Endothelial cell (in vitro differentiated cells): ENCODE measurements at places on chromosomes 7 and 10.

GRCh38 chr10:90983914-90984549 lies 63.1 kb upstream of the ANKRD1 start:
- H3K4me3 ChIP-seq = no peak overlapping the region
- H3K36me3 ChIP-seq = no peaks in the 10 kb centered on the region
- no peak for DNase-seq
- H3K27me3 ChIP-seq = peaks cover 1% of the 10 kb centered on the region
- H3K27ac ChIP-seq = no peak overlapping the region

GRCh38 chr7:22759721-22760120 lies 32.7 kb downstream of the IL6 start:
- H3K4me3 ChIP-seq = no peak overlapping the region
- H3K4me1 ChIP-seq = no peaks in the 10 kb centered on the region
- H3K36me3 ChIP-seq = no peaks in the 10 kb centered on the region
- no peaks in the 10 kb centered on the region for H3K27me3 ChIP-seq
- H3K27ac ChIP-seq = no peak overlapping the region

GRCh38 chr7:47441796-47442604 lies 139.9 kb downstream of the TNS3 start:
- DNase-seq = no peak
- H3K27ac ChIP-seq = no peak overlapping the region
- H3K27me3 ChIP-seq = peaks cover 4% of the 10 kb centered on the region
- H3K4me3 ChIP-seq = no peak overlapping the region
- no peaks in the 10 kb centered on the region for H3K36me3 ChIP-seq

- peaks cover 3% of the 10 kb centered on the region for H3K27me3 ChIP-seq
- H3K27ac ChIP-seq = no peak overlapping the region
- H3K4me1 ChIP-seq = peaks cover 8% of the 10 kb centered on the region
- H3K4me3 ChIP-seq = no peak overlapping the region
- no peak for DNase-seq
- H3K36me3 ChIP-seq = no peaks in the 10 kb centered on the region
Measured at GRCh38 chr7:70502117-70502863, 629.7 kb upstream of the GALNT17 start.

DNA sequence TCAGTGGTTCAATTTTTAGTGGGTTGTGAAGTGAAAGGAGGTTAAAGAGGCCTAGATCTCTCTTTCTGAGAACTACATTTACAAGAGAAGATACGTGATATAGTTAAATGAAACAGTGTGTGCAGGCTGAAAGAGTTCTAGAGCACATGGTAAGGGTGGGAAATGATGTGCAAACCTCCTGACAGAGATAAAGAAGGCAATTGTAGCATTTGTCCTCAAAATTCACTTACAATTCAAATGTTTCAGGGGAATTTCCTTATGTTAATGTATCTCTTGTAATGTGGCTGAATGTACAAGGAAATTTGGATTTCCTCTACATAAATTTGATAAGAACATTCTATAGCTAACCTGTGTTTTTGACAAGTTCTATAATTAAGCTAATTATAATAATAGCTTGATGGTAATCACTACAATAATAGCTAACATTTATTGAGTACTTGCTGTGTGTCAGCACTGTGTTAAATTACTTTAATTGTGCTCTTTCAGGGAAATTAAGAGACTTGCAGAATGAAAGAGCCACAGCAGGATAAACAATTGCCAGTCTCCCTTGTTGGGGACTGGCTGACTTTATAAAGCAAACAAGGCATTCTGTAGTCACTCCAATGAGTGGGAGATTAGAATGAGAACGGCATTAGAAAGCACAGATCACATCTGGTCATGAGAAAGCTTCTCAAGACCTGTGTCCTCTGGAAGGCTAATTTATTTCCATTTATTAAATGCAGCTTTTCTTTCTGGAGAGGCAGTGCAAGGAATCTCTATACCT lies 139.7 kb upstream of the TMEM72 start:
- H3K27ac ChIP-seq = no peak overlapping the region
- no peaks in the 10 kb centered on the region for H3K4me1 ChIP-seq
- peaks cover 4% of the 10 kb centered on the region for H3K27me3 ChIP-seq
- no peak for DNase-seq
- H3K36me3 ChIP-seq = no peaks in the 10 kb centered on the region

GRCh38 chr7:2309889-2310331 lies 4.3 kb downstream of the SNX8 start:
- H3K4me1 ChIP-seq = peaks cover 5% of the 10 kb centered on the region
- H3K27me3 ChIP-seq = peaks cover 9% of the 10 kb centered on the region
- no peak overlapping the region for H3K27ac ChIP-seq
- no peak overlapping the region for H3K4me3 ChIP-seq

DNA sequence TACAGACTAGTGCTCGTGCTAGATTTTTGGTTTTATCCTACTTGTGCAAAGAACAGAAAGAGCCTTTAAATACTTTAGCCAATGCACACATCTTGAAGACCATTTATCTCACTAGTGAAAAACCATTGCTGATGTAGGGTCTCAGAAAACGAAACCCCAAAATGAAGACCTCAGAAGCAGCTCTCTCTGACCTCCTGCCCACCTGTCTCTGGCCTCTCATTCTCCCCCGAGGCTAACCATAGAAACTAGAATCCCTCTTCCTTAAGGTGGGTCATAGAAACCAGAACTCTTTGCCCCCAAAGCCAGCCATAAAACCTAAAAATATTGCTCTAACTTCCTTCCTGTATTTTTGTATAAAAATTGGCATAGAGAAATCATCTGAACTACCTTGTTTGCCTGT lies 112.2 kb downstream of the KIF20B start:
- H3K36me3 ChIP-seq = peaks cover 11% of the 10 kb centered on the region
- H3K4me3 ChIP-seq = no peak overlapping the region
- H3K27me3 ChIP-seq = no peaks in the 10 kb centered on the region
- H3K4me1 ChIP-seq = peaks cover 8% of the 10 kb centered on the region
- no peak overlapping the region for H3K27ac ChIP-seq

- DNase-seq = no peak
- H3K27me3 ChIP-seq = peaks cover 25% of the 10 kb centered on the region
- H3K4me1 ChIP-seq = peaks cover 25% of the 10 kb centered on the region
- H3K27ac ChIP-seq = no peak overlapping the region
- peak overlapping the region; percentile 51 for H3K4me3 ChIP-seq
Measured at GRCh38 chr7:73647725-73648592, 19.7 kb upstream of the VPS37D start.

- no peak for DNase-seq
- no peak overlapping the region for H3K27ac ChIP-seq
- H3K36me3 ChIP-seq = no peaks in the 10 kb centered on the region
- H3K27me3 ChIP-seq = no peaks in the 10 kb centered on the region
- no peaks in the 10 kb centered on the region for H3K4me1 ChIP-seq
- no peak overlapping the region for H3K4me3 ChIP-seq
Measured at GRCh38 chr7:126937171-126937570, 315.6 kb downstream of the GRM8 start.

GRCh38 chr7:151838861-151839381 lies 38.0 kb downstream of the PRKAG2 start:
- no peaks in the 10 kb centered on the region for H3K36me3 ChIP-seq
- no peak for DNase-seq
- peaks cover 7% of the 10 kb centered on the region for H3K4me1 ChIP-seq
- H3K27me3 ChIP-seq = peaks cover 7% of the 10 kb centered on the region
- H3K4me3 ChIP-seq = no peak overlapping the region

GRCh38 chr10:72910705-72911104 lies 17.2 kb downstream of the OIT3 start:
- H3K36me3 ChIP-seq = peaks cover 7% of the 10 kb centered on the region
- no peak overlapping the region for H3K27ac ChIP-seq
- no peak overlapping the region for H3K4me3 ChIP-seq
- no peak for DNase-seq
- H3K27me3 ChIP-seq = no peaks in the 10 kb centered on the region

DNA sequence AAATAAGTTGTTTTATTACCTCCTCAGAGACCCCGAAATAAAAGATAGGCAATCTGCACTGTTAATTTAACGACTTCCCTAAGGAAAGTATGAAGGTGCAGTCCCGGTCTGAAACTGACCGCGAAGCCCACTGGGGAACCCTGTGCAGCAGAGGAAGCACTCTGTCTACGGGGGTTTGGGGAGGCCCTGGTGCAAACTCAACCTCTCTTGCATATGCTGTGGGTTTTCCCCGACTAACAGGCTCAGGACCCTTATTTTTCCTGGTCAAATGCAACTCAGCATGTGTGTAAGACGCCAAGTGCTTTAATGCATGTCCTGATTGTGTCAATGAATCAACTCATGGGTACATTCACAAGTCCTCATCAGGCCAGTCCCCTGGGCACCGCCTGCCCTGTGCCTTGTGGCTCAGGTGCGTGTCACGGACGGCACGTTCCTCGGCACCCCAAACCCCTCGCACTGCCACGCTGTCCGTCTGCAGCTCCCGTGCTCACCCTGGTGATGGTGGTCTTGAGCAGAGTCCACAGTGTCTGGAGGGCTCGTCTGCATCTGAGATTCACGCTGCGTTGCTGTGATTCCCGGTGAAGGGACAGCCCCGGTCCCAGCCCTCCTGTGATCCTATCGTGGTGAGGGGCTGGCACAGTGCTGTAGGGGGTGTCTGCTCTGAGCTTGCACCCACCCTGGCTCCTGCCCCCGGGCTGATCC lies 33.8 kb downstream of the JAKMIP3 start:
- H3K27ac ChIP-seq = no peak overlapping the region
- no peak overlapping the region for H3K4me3 ChIP-seq
- no peaks in the 10 kb centered on the region for H3K4me1 ChIP-seq
- H3K27me3 ChIP-seq = peaks cover 7% of the 10 kb centered on the region
- no peak for DNase-seq

DNA sequence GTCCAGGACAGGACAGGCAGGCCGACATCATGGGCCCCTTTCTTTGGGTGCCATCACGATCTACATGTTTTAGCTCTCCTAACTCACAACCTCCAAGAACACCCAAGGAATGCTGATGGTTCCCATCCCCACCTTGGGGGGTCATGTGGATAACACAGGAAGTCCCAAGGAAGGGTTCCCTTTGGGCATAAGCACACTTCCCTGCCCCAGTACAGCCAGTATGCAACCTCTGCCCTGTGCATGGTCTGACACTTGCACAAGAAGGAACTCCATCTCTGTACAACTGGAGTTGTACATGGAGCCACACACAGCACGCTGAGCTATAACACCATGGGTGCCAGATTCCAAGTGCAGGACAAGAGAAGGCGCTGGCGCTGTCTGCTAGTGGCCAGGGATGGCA lies 11.0 kb downstream of the MAT1A start:
- H3K27me3 ChIP-seq = peaks cover 10% of the 10 kb centered on the region
- H3K4me3 ChIP-seq = no peak overlapping the region
- no peak for DNase-seq
- H3K4me1 ChIP-seq = peaks cover 11% of the 10 kb centered on the region

- H3K36me3 ChIP-seq = no peaks in the 10 kb centered on the region
- H3K4me3 ChIP-seq = no peak overlapping the region
- H3K4me1 ChIP-seq = peaks cover 4% of the 10 kb centered on the region
- no peak for DNase-seq
- H3K27me3 ChIP-seq = peaks cover 1% of the 10 kb centered on the region
Measured at GRCh38 chr7:132351954-132352499, 224.2 kb downstream of the PLXNA4 start.

- no peaks in the 10 kb centered on the region for H3K36me3 ChIP-seq
- H3K4me3 ChIP-seq = no peak overlapping the region
- H3K27ac ChIP-seq = no peak overlapping the region
- no peak for DNase-seq
- H3K4me1 ChIP-seq = no peaks in the 10 kb centered on the region
- peaks cover 5% of the 10 kb centered on the region for H3K27me3 ChIP-seq
Measured at GRCh38 chr10:48951707-48952106, 12.1 kb upstream of the LRRC18 start.

DNA sequence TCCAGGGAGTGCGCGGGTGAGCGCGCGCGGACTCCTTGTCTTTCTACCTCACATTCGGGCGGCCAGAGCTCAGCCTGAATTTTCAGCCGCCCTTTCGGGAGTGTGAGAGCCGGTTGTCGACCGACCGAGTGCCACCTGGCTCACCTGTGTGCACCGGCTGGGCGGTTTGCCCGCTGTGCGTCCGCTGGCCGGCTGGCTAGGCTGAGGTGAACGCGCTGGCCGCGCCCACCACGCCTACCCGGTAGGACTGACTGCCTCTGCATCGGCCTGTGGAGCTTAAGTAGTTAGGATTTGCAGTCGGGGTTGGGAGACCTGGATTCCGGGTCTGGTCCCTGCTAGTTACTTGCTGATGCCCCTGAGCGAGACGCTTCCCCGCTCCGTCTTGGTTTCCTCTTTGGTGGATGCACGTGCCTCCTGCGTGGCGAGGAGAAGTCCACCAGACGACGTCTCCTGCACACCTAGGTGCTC lies 553 bp downstream of the TSPAN15 start:
- H3K27ac ChIP-seq = no peak overlapping the region
- peaks cover 5% of the 10 kb centered on the region for H3K36me3 ChIP-seq
- peaks cover 44% of the 10 kb centered on the region for H3K4me1 ChIP-seq

- no peaks in the 10 kb centered on the region for H3K4me1 ChIP-seq
- H3K4me3 ChIP-seq = no peak overlapping the region
- H3K27ac ChIP-seq = no peak overlapping the region
Measured at GRCh38 chr7:91814189-91814588, 66.3 kb downstream of the MTERF1 start.

DNA sequence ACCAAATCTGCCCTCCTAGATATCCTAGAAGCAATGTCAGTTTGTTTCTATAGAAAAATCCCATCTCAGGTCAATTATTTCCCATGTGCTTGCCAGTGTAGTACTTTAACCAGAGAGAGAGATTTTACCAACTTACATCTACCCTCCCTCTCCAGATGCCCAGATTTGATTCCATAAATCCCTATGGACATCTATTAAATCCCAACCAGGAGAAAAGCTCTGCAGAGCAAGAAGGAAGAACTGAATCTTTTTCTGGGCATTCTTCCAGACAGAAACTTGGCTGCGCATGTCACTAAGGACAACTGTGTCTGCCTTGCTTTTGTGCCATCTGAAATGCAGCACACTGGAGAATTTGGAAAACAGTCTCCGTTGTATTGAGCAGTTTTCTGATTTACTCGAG lies 597.6 kb downstream of the SORCS1 start:
- H3K36me3 ChIP-seq = no peaks in the 10 kb centered on the region
- DNase-seq = no peak
- H3K4me3 ChIP-seq = no peak overlapping the region
- no peaks in the 10 kb centered on the region for H3K4me1 ChIP-seq
- H3K27me3 ChIP-seq = peaks cover 1% of the 10 kb centered on the region
- no peak overlapping the region for H3K27ac ChIP-seq

DNA sequence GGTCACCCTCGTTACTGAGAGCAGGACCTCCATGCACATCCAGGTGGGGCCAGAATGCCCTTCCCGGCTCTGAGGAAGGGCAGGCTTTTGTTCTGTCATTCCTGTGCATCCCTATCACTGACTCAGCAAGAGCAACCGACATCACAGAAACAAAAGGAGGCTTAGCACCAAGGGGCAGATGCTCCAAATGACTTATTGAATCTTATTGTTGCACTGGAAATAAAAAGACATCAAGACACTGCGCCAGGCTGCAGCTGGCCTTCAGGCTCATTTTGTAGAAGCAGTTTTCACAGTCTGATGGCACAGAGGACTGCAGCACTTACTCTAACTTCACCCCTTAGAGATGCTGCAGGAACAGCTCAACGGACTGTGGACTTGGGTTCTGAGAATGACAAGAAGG lies 126.4 kb downstream of the PAXIP1 start:
- H3K27me3 ChIP-seq = peaks cover 10% of the 10 kb centered on the region
- H3K27ac ChIP-seq = no peak overlapping the region
- no peak for DNase-seq
- H3K4me1 ChIP-seq = no peaks in the 10 kb centered on the region

- no peaks in the 10 kb centered on the region for H3K4me1 ChIP-seq
- no peak for DNase-seq
- H3K4me3 ChIP-seq = no peak overlapping the region
- peaks cover 7% of the 10 kb centered on the region for H3K27me3 ChIP-seq
- H3K27ac ChIP-seq = no peak overlapping the region
Measured at GRCh38 chr7:57245206-57245605, 113.0 kb upstream of the ZNF479 start.

GRCh38 chr10:127343821-127344220 lies 147.4 kb upstream of the INSYN2A start:
- H3K27me3 ChIP-seq = no peaks in the 10 kb centered on the region
- H3K36me3 ChIP-seq = peaks cover 9% of the 10 kb centered on the region
- no peak overlapping the region for H3K4me3 ChIP-seq
- peaks cover 9% of the 10 kb centered on the region for H3K4me1 ChIP-seq
- no peak overlapping the region for H3K27ac ChIP-seq
